ENCODE measurements at places on chromosomes 3 and 15.

DNA sequence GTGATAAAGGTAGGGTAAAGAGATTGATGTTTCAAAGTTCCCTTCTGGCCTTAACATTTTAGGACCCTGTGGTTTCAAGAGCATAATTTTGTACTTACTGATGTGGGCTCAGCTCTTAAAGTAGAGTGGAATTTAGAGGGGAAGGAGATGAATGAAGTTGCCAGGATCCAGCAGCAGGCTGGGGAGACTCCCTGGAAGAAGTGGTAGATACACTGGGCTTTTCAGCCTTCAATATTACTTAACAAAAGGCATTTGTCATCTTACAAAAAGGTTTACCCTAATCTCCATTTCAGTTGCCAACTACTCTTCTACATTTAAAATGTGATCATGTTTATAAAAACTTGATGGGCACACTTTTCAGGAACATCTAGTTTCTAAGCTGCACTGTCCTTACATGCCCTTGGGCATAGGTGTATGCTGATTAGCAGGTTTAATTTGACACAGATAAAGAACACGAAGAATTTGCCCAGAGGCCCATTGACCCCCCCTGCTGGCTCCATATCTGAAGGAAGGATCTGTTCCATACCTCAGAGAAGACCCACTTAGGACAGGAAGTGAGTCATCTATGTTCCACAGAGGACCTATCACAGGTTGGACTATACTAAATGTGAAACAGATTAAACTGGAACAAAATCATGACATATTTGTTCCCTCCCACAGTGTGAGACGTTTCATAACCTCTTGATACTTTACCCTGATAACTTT lies 93.0 kb upstream of the LPP start:
- DNase-seq, result no peak

- no peak for DNase-seq
Measured at GRCh38 chr3:71491154-71491752, 92.3 kb downstream of the FOXP1 start.

DNA sequence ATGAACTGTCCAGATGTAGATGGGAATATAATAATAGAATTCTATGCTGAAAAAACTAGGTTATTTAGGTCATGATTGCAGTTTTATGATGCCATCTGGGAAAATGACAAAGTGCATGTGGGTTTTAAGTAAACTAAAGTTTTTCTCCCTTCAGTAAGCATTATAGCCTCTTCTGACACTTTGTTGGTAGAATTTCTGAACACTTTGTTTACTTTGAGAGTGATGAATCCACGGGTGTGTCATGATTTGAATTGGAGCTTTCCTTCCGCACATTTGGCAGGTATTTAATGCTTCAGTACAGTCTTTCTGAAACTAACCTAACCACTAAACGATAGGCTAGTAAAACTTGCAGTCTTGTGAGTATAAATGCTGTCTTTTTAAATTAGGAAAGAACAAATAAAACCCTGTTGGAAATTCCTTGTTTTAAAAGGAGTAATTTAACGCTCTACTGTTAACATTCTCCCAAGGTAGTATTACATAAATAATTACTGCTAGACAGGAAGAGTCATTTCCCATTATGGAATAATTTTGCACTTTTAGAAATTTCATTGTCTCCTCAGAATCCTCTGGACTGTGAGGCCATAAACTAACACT lies 7.0 kb downstream of the FILIP1L start:
- DNase-seq, result no peak

DNA sequence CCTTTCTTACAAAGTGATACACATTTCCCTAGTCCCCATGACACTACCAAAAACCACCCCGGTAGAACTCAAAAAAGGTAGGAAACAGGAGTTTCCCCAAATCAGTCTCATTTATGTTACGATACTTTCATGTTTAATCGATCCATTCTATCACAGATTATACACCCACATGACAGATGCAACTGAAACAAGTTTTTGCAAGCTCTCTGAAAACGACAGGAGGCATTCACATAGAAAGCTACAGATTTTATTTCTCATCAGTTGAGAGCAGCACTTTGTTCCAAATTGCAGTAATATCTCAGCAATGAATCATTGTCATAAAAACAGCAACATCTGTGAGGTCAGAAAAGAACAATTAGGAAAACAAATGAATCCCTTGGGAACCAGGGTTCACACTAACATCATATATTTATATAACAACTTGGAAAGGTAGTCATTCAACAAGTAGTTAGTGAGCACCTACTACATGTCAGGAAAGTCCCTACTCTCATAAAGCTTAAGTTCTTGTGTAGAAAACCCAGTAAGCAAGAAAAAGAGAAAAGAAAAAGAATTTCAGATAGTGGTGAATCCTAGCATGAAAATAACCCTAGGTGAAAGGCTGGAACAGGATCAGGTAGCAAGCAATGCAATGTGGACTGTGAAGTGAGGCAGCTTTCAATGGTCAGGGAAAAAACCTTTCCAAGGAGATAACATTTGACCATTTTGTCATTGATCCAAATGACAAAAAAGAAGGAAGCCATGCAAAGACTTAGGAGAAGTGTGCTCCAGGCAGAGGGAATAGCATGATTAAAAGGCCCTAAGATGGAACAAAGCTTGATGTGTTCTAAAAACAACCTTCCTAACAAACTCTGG lies 8.3 kb downstream of the PLD1 start:
- no peak for DNase-seq

GRCh38 chr15:33021806-33022389 lies 172.6 kb downstream of the FMN1 start:
- no peak for DNase-seq

DNA sequence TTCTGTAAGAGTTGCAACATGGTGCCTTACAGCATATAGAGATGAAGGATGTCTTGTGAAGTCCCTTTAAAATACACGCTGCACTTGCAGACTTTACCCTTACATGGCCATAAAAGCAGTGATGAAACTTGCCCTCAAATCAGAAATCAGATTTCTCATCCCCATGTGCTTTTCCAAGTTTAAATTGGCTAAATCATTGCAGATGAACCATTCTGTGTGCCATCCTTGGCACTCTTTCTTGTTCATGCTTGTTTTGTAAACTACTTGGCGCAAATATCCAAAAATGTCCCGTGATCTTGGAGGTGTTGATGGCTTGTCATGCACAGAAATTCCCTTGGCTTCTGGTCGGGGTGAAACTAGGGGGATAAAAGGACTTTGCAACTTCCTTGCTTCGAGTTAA lies 135.7 kb downstream of the LRIG1 start:
- no peak for DNase-seq

GRCh38 chr3:9930804-9931418 lies 2.7 kb upstream of the CRELD1 start:
- DNase-seq, result no peak

GRCh38 chr15:36363335-36363734 lies 216.1 kb upstream of the CDIN1 start:
- no peak for DNase-seq

- no peak for DNase-seq
Measured at GRCh38 chr3:38636464-38636863, 13.0 kb downstream of the SCN5A start.

DNA sequence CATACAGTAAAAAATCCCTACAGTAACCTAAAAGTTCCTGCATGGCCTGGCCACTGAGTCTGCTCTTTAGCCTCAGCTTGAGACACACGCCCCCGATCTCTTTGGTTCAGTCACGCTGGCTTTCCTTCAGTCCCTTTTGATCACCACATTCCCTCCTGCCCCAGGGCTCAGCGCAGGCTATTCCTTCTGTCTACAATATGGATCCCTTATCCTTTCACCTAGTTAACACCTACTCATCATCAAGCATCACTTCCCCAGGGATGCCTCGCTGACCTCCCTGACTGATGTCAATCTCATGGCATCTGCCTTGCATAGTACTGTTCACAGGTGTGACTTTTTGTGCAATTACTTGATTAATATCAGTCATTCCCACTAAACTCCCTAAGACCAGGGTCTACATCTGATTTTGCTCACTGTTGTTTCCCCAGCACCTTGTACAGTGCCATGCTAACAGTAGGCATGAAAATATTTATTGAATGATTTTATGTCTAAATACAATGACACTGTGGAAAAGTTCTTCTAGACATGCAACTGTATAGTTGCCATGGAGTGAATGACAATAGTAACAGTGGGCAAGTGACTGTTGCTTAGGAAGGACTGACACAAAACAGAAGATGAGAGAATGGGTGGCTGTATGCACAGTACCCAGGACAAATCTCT lies at the start of gene SNTN:
TSS of gene SNTN (plus strand) at position 610 of the 660 bp plus-strand sequence. CDS start at position 623, 13 bp downstream.
- DNase-seq, result no peak

- DNase-seq, result no peak
Measured at GRCh38 chr3:71066356-71066755, 517.2 kb downstream of the FOXP1 start.

DNA sequence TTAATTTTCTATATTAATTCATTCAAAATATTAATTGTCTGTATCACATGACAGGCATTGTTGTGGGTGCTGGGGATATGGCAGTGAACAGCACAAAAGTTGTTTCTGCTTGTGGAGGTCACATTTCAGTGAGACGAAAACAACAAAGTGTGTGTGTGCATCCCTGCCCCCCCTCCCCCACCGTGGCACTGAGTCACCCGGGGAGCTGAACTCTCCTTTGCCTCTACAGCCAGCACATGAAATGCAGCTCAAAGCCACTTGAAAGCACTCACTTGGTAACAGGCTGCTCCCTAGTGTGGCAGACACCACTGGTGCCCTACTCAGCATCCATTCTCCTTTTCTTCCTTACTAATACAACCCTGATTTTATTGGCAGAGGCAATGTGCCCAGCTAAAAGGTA lies 16.9 kb upstream of the SCAMP5 start:
- no peak for DNase-seq

GRCh38 chr3:171755015-171755589 lies 55.2 kb downstream of the PLD1 start:
- DNase-seq, result no peak

DNA sequence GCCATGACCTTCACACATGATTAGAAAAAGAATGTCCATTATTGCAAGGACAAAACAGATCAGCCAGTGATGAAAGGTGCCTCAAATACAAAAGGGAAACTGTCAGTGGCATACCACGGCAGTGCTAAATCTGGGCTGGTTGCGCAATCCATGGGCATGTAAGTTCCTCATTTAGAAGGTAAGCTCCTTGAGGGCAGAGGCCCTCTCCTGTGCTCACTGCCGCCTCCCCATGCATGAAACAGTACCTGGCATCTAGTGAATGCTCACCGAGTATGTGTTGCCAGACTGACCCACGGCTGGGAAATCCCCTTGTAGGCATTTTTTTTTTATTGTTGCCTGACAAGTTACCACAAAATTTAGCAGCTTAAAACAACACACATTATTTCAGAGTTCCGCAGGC lies 312.1 kb upstream of the CHRM5 start:
- no peak for DNase-seq

GRCh38 chr3:59341459-59341858 lies 291.6 kb upstream of the CFAP20DC start:
- no peak for DNase-seq

DNA sequence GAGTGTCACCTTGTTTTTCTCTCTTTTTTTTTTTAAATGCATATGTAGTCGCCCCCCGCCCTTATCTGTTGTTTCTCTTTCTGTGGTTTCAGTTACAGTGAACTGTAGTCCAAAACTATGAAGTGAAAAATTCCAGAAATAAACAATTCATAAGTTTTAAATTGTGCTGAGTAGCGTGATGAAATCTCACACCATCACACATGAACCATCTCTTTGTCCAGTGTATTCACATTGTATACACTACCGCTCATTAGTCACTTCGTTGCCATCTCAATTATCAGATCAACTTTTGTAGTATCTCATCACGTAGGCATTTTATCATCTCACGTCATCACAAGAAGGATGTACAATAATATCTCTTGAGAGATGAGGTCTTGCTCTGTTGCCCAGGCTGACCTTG lies 62.5 kb upstream of the MLF1 start:
- no peak for DNase-seq

- no peak for DNase-seq
Measured at GRCh38 chr15:27448986-27449385, 478.0 kb downstream of the GABRG3 start.

All from osteocyte (in vitro differentiated cells).